Renal cortex interstitium (tissue), 15 donors: ENCODE measurements at places on chromosomes 6 and 20.

DNA sequence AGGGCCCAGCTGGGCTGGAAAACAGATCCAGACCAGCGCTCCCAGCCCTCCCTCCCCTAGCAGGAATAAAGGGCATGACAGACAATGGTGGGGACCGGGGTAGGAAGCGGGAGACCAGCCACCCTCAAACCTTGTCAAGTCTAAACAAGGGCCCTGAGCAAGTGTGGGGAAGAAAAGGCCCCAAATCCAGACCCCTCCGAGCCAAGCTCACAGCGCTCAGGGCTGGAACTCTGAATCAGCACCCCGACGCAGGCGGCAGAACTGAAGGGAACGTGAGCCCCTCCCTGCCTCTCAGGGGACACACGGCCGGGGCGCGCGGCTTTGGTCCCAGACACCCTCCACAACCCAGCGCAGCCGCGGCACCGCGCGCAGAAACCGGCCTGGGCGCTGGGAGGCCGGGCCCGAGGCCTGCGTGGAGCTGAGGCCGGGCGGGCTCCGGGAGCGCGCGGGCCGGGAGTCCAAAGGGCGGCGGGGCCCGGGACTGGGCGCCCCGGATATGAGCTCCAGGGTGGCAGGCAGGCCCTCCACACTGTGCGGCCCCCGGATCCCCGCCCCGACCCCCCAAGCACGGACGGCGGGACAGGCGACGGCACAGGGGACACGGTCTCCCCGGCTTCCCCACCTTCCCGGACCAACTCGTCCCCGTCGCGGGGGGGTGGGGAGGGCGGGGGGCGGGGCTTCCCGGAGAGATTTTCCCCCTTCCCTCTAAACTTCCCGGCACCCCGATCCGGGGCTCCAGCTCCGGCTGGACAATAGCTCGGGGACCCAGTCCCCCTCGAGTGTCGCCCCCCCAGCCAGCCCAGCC is 641 bp downstream of the TEAD3 start:
- no peak for DNase-seq

DNA sequence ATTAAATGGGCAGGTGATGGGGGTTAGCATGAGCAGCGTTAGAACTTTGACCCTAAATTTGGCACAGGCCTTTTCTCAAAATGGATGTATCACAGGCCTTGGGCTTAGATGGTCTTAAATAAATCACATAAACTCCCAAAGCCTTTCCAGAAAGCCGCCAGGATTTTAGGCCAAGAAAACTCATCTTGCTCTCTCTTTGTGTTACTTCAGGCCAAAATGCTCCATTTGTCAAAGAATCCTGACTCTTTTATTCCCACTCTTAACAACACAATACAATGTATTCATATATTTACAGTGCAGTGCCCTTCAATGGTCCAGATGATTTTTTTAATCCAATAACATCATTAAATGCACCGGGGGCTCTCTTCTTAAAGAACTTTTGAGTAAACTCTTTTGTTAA is 5.9 kb upstream of the TCP11 start:
- DNase-seq = no peak

- no peak for DNase-seq
These were observed 144.3 kb downstream of the ADGRB3 start for GRCh38 chr6:68779366-68779765.

GRCh38 chr6:136427378-136427717 is 122.9 kb downstream of the MAP7 start:
- DNase-seq = no peak

- DNase-seq = no peak
These were observed at the start of gene SDC4 for GRCh38 chr20:45347936-45348778. SDC4 (minus strand) TSS chr20:45348424; CDS start chr20:45348384, 40 bp downstream.

- DNase-seq = peak; percentile 80
These were observed 55.0 kb upstream of the KCNK16 start for GRCh38 chr6:39377539-39377950.

DNA sequence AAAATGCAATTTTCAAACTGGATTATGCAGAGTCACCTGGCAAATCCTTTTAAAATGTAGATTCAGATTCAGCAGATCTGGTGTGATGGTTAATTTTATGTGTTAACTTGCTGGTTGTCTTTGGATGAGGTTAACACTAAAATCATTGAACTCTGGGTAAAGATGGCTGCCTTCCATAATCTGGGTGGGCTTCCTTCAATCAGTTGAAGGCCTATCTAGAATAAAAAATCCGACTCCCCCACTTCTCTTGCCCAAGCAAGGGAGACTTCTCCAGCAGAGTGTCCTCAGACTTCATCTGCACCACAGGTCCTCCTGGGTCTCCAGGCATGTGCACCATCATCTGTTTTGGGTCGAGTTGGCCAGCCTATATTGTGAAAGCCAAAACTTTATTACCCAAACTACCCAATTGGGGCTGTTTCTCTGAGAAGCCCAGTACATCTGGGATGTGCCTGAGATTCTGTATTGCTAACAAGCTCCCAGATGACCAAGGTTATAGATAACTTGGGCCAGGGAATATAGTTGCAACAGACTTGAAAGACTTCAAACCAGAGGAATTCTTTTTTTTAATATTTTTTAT is 1.6 kb upstream of the SLC17A5 start:
- no peak for DNase-seq

GRCh38 chr20:9498322-9498721 is 16.1 kb upstream of the LAMP5 start:
- no peak for DNase-seq

- no peak for DNase-seq
These were observed 155.1 kb downstream of the PRDM13 start for GRCh38 chr6:99761711-99762110.
